Lower lobe of right lung (tissue), 2 donors: ENCODE measurements at places on chromosomes 7 and 10.
A peak's percentile ranks its signal among the peaks of the same experiment; 100 is the strongest.

DNA sequence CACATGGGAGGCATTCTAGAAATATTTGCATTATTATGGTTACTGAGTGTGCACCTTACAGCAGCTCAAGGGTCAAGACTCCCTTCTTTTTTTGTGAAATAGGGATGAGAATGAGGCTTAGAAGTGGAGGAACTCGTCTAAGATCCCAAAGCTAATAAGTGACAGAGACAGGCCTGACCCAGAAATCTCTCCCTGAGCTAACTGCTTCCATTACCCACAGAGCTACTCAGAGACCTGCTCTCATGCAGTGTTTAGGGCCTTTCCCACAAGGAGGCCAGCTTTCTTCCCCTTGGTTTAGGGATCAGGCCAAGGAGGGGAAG, 301.7 kb downstream of the RPS24 start:
- H3K27me3 ChIP-seq = no peaks in the 10 kb centered on the region
- DNase-seq = no peak
- H3K36me3 ChIP-seq = no peaks in the 10 kb centered on the region

- H3K27ac ChIP-seq = no peak overlapping the region
- H3K36me3 ChIP-seq = peaks cover 81% of the 10 kb centered on the region
- no peak overlapping the region for H3K4me3 ChIP-seq
- H3K4me1 ChIP-seq = peaks cover 7% of the 10 kb centered on the region
- H3K27me3 ChIP-seq = no peaks in the 10 kb centered on the region
These were observed 152.0 kb downstream of the SVIL start for GRCh38 chr10:29482591-29483431.

- H3K4me3 ChIP-seq = no peak overlapping the region
- H3K4me1 ChIP-seq = peaks cover 7% of the 10 kb centered on the region
- no peak overlapping the region for H3K27ac ChIP-seq
These were observed 84.5 kb upstream of the OIT3 start for GRCh38 chr10:72809006-72809405.

- no peak overlapping the region for H3K4me3 ChIP-seq
- no peaks in the 10 kb centered on the region for H3K36me3 ChIP-seq
- H3K4me1 ChIP-seq = peaks cover 16% of the 10 kb centered on the region
- no peak overlapping the region for H3K27ac ChIP-seq
These were observed 1.7 kb upstream of the NCAPG2 start for GRCh38 chr7:158706273-158706704.

DNA sequence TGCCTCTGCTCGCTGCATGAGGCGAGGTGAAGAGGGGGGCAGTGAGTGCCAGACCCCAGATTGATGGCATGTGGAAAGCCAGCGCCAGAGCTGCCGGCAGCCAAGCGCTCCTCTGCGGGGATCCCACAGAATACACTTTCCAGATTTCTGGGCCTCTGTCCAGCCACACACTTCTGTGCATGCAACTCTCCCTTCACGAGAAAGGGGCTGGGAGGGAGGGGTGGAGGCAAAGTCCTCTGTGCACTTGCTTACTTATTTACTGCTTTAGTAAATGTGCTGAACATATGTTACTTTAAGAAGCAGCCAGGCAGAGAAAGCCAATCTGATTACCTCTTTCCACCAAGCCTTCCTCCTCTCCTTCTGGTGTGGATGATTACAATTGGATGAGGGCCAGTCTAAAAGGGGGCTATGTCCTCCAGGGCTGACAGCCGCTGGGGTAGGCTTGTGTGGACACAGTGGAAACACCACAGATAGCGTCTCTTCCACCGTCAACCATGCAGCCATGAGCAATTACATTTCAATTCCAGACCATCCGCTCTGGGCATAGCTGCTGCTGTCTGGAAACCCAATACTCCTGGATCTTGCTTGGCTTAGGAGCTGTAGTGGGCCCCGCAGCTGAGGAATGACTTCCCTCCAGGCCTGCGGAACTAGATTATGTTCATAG, 322.8 kb upstream of the ANKRD30A start:
- H3K27me3 ChIP-seq = no peaks in the 10 kb centered on the region
- no peak overlapping the region for H3K27ac ChIP-seq
- H3K36me3 ChIP-seq = no peaks in the 10 kb centered on the region
- peaks cover 16% of the 10 kb centered on the region for H3K4me1 ChIP-seq
- DNase-seq = no peak
- H3K4me3 ChIP-seq = no peak overlapping the region

GRCh38 chr7:135111379-135111778, 36.5 kb upstream of the TMEM140 start:
- no peaks in the 10 kb centered on the region for H3K4me1 ChIP-seq
- no peaks in the 10 kb centered on the region for H3K36me3 ChIP-seq
- H3K4me3 ChIP-seq = no peak overlapping the region

- no peak overlapping the region for H3K27ac ChIP-seq
- no peak overlapping the region for H3K4me3 ChIP-seq
- H3K4me1 ChIP-seq = no peaks in the 10 kb centered on the region
- no peaks in the 10 kb centered on the region for H3K27me3 ChIP-seq
- no peaks in the 10 kb centered on the region for H3K36me3 ChIP-seq
- DNase-seq = no peak
These were observed 25.3 kb upstream of the CBLL1 start for GRCh38 chr7:107718456-107719193.

DNA sequence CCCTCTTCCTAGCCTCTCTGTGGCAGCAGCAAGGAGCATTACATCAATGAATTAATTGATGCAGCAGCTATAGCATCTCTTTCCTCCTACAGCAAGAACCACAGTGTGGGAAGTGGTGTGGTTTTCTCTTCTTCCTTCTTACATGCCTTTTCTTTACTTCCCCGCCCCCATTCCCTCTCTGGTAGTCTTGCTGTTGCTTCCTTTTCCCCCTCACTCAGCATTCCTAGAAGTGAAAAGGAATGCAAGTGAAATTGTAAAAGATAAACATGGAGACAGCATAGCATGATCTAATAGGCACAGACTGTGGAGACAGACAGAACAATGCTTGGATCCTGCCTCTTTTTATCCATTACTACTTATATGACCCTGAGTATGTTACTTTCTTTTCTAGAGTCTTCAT, 370.5 kb upstream of the BMPER start:
- H3K36me3 ChIP-seq = no peaks in the 10 kb centered on the region
- H3K4me3 ChIP-seq = no peak overlapping the region

DNA sequence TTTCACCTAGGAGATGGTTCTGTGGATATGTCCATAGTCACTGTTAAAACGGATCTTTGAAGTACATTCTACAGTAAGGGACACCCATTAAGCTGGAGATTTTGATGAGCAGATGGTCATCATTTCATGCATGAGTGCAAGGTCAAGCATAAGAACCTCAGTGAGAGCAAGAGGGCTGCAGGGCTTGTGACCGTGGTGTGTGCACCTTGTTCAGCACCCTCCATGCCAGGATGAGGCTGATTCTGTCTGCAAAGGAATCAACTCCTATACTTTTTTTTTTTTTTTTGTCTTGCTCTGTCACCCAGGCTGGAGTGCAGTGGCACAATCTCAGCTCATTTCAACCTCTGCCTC, 17.6 kb downstream of the PDSS1 start:
- H3K27me3 ChIP-seq = no peaks in the 10 kb centered on the region
- DNase-seq = no peak
- H3K36me3 ChIP-seq = peaks cover 43% of the 10 kb centered on the region
- no peaks in the 10 kb centered on the region for H3K4me1 ChIP-seq

DNA sequence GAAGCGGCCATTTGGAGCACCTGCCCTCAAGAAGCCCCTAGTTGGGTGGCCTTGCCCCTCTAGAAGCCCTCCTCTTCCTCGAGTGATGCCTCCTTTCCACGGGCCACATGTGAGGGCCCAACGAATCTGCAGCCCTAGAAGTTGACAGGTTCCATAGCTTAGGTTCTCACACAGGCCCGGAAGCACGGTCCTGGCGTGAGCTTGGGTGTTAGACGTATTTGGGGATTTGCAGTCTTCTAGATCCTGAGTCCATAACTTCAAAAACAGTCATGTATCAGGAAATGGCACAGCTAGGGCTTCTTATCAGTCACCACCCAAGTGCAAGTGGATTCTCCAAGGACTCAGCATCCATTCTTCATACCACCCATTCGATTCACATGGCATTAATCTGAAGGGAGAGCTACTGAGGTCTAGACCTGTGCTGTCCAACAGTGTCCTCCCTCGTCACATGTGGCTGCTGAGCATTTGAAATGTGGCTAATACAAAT, 477 bp upstream of the FBXW4 start:
- no peaks in the 10 kb centered on the region for H3K36me3 ChIP-seq
- H3K4me1 ChIP-seq = peaks cover 41% of the 10 kb centered on the region
- H3K27ac ChIP-seq = peak overlapping the region; percentile 96

DNA sequence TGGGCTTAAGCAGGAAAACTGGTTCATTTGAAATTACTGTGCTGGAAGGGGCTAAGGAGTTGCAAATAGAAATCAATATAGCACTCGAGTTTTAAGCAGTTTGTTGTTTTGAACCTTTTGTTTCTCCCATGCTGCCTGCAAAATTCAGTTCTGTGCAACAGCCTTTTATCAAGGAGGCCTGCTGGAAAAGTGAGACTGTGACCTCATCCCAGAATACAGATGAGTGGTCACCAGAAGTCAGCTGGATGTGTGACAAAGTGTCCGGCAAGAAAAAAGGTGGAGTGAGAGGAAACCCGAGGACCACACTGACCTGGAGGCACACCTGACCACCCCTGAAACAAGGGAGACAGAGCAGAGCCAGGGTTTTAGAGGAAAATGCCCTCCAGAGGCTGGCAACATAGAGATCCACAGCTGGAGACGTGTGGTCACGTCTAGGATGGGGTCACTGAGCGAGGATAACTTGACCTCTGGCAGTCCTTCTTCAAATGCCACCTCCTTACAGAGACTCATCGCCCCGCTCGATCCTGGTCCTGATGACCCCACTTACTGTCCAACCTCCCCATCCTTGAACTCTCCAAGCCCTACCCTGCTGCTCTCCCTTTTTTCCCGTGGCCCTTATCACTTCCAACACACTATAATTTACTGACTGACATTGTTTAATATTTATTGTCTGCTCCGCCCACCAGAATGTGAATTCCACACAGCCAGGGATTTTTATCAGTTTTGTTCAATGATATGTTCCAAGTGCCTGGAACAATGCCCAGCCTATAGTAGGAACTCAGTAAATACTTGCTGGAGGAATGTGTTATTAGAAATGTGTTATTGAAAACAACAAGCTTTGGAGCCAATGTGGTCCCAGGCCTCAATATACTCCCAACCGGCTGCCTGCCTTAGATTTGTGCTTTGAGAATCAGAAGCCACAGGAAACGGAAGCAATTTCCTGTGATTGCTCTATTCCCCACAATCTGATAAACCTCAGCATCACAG, 243.8 kb downstream of the GLI3 start:
- H3K4me1 ChIP-seq = peaks cover 50% of the 10 kb centered on the region
- no peaks in the 10 kb centered on the region for H3K36me3 ChIP-seq
- H3K27me3 ChIP-seq = no peaks in the 10 kb centered on the region
- H3K27ac ChIP-seq = no peak overlapping the region

DNA sequence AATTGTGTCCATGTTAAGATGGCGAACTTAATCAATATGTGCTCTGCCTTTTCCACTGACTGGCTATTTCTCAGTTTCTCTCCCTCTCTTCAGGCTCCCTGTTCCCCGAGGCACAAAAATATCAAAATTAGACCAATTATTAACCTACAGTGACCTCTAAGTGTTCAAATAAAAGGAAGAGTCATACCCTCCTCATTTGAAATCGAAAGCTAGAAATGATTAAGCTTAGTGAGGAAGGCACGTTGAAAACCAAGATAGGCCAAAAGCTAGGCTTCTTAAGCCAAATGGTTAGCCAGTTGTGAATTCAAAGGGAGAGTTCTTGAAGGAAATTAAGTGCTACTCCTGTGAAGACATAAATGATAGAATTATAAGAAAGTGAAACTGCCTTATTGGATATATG, 81.1 kb upstream of the MBL2 start:
- H3K27me3 ChIP-seq = no peaks in the 10 kb centered on the region
- H3K27ac ChIP-seq = no peak overlapping the region
- H3K36me3 ChIP-seq = no peaks in the 10 kb centered on the region
- no peak overlapping the region for H3K4me3 ChIP-seq
- H3K4me1 ChIP-seq = no peaks in the 10 kb centered on the region
- DNase-seq = no peak

DNA sequence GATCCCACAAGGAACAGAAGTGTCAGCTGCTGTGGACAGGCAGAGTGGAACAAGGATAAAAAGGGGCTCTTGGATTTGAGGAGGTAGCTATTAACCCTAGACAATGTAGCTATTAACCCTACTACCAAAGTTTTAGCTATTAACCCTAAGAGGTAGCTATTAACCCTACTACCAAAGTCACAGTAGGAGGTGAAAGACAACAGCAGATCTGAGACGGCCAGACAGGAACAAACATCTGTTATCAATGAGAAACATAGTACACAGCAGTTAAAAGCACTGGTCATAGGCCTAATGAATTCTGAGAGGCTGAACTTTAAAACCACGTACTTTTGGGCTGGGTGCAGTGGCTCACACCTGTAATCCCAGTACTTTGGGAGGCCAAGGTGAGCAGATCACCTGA, 11.9 kb downstream of the ERCC6 start:
- no peak overlapping the region for H3K27ac ChIP-seq
- H3K4me3 ChIP-seq = no peak overlapping the region

- H3K27me3 ChIP-seq = no peaks in the 10 kb centered on the region
- H3K36me3 ChIP-seq = peaks cover 27% of the 10 kb centered on the region
- no peak for DNase-seq
- H3K4me3 ChIP-seq = no peak overlapping the region
- no peak overlapping the region for H3K27ac ChIP-seq
These were observed 186.1 kb downstream of the MLLT10 start for GRCh38 chr10:21720090-21720489.

DNA sequence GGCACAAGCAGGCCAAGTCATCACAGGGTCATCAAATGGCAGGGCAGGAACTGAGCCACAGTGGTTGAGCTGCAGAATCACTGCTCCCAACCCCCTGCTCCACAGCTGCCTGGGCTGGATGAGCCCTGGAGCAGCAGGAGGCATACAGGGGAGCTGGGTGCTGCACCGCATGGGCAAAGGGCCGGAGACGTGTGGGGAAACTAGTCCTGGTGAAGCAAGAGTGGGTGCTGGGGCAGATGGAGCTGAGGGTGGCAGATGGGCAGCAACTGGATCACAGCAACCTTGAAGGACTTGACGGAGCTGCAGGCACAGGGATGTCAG, 16.0 kb upstream of the VOPP1 start:
- no peaks in the 10 kb centered on the region for H3K36me3 ChIP-seq
- no peaks in the 10 kb centered on the region for H3K4me1 ChIP-seq
- DNase-seq = no peak
- no peak overlapping the region for H3K27ac ChIP-seq
- H3K4me3 ChIP-seq = no peak overlapping the region
- peaks cover 3% of the 10 kb centered on the region for H3K27me3 ChIP-seq

- H3K36me3 ChIP-seq = no peaks in the 10 kb centered on the region
- no peak for DNase-seq
- no peaks in the 10 kb centered on the region for H3K27me3 ChIP-seq
- peaks cover 58% of the 10 kb centered on the region for H3K4me1 ChIP-seq
These were observed 2.8 kb downstream of the SRGN start for GRCh38 chr10:69090685-69091084.

- H3K4me3 ChIP-seq = no peak overlapping the region
- H3K27me3 ChIP-seq = no peaks in the 10 kb centered on the region
- no peaks in the 10 kb centered on the region for H3K36me3 ChIP-seq
- H3K27ac ChIP-seq = no peak overlapping the region
- DNase-seq = no peak
These were observed 17.4 kb downstream of the ZNRF2 start for GRCh38 chr7:30301751-30302150.
